ENCODE measurements at places on chromosomes 6 and 20.
A peak's percentile ranks its signal among the peaks of the same experiment; 100 is the strongest.

GRCh38 chr6:130674604-130675003 lies 152.6 kb upstream of the SMLR1 start:
- DNase-seq = no peak

- DNase-seq = no peak
Measured at GRCh38 chr6:56055081-56055704, 179.8 kb upstream of the BMP5 start.

GRCh38 chr20:59611286-59611685 lies 6.9 kb downstream of the PHACTR3 start:
- no peak for DNase-seq

DNA sequence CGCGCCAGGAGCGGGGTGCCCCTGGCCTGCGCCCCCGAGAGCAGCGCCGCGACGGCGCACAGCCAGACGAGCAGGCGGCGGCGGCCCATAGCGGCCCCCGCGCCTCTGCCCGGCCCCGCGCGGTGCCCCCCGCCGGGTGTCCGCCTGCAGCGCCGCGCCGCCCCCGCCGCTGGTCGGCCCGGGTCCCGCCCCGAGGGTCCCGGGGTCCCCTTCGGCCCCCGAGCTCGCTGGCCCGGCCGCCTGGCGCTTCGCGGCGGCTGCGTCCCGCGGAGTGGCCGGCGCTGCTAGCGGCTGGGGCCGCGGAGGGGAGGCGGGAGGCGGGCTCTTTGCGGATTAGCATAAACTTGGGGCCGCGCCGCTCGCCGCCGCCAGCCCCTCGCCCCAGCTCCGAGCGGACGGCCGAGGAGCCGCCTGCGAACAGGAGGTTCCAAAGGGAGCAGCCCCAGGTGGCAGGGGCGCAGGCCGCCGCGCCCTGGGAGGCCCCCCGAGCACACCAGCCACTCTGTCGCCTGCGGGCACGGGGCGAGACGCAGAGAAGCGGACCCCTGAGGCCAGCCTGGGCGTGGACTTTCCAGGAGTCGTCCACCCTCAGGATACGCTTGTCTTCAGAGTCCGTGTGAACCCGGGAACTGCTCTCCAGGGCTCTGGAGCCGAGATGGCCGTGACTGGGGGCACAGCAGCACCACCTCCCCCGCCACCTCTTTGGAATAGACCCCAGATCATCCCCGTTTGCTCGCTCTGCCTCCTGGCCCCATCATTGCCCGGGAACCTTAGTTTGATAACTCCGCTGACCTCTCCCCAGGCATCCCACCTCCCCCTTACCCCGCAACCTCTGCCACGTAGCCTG lies at the start of gene EMILIN3:
EMILIN3 (minus strand) TSS at position 273 of the 847 bp plus-strand sequence; CDS start at position 89, 184 bp downstream.
- no peak for DNase-seq

GRCh38 chr6:95578106-95578410 lies 723 bp downstream of the MANEA start:
- no peak for DNase-seq

DNA sequence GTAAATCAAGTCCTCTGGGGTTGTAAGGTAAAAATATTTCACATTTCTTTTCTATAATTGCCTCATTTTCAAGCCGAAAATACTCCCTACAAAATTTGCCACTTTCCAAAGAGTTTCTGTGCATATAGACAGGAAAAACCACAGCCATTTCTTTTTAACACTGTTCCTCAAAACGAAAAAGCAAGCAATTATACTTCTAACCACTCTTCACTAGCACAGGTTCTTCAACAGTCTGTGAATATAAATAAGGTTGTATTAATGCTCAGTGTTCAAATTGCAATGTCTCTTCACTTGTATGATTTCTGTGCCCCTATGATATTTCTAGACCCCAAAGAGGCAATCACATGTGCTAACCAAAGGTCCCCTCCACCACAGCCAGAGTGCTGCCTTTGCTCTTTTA lies 206.0 kb downstream of the SIM1 start:
- no peak for DNase-seq

DNA sequence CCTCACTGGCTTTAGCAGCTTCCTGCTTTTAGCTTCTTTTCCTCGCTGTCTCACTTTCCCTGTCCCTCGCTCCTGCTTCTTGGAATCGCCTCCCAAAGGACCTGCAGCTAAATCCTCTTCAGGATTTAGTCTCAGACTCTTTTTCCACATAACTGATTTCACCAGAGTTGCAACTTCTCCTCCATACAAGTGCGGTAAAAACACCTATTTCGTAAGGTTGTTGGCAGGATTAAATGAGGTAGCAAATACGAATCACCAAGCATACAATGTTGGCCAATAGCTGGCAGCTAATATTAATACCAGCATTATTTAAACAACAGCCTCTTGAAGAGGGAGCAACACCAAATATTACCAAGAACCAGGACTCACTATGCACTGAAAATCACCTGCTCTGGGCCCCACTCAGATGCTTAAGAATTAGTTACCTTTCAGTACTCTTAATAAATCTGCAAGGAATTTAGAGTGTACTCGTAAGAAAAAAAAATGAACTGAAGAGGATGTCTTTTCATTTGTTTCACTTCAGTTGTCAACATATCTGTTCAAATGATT lies 123.0 kb downstream of the DTNBP1 start:
- DNase-seq = no peak

GRCh38 chr6:49551866-49552129 lies 1.3 kb downstream of the C6orf141 start:
- no peak for DNase-seq

DNA sequence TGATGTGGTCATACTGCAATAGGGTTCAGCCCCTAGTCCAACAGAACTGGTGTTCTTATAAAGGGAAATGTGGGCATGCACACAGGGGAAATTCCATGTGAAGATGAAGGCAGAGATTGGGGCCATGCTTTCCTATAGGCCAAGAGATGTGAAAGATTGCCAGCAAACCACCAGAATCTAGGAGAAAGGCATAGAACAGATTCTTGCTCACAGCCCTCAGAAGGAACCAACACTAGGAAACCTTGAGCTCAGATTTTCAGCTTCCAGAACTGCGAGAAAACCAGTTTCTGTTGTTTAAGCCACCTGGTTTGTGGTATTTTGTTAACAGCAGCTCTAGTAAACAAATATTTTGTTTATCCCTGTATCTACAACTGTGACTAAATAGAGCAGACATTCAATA lies 197.6 kb upstream of the CITED2 start:
- no peak for DNase-seq

- DNase-seq = no peak
Measured at GRCh38 chr6:121848523-121849255, 413.2 kb downstream of the GJA1 start.

DNA sequence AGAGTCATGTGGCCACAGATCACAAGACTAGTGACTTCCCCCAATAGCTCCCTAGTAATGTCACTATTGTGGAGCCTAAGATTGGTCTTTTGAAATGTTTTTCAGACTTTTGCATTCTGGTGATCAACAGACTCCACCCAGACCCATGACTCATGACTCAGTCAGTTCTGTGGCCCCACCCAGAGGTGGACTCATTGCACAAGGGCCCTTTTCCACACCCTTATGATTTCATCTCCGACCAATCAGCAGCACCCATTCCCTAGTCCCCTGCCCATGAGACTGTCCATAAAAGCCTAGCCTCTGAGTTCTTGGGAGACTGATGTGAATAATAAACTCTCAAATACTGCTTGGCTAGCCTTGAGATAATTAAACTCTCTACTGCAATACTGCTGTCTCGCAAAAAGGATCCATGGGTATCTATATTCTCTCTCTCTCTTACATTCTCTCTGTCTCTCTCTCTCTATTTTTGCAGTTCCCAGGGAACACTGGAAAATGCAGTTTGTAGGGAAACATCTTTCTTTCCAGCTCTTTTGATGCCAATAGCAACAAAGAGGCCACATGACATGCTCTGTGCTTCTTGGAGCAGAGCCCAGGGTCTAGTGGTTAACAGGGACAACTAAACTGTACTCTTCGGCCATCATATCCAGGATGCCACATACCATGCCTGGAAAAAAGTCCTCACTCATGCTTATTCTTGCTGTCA lies 71.3 kb upstream of the IYD start:
- no peak for DNase-seq

GRCh38 chr6:28856620-28857005 lies 67.2 kb downstream of the TRIM27 start:
- no peak for DNase-seq

GRCh38 chr20:53897884-53898555 lies 172.4 kb downstream of the BCAS1 start:
- no peak for DNase-seq

DNA sequence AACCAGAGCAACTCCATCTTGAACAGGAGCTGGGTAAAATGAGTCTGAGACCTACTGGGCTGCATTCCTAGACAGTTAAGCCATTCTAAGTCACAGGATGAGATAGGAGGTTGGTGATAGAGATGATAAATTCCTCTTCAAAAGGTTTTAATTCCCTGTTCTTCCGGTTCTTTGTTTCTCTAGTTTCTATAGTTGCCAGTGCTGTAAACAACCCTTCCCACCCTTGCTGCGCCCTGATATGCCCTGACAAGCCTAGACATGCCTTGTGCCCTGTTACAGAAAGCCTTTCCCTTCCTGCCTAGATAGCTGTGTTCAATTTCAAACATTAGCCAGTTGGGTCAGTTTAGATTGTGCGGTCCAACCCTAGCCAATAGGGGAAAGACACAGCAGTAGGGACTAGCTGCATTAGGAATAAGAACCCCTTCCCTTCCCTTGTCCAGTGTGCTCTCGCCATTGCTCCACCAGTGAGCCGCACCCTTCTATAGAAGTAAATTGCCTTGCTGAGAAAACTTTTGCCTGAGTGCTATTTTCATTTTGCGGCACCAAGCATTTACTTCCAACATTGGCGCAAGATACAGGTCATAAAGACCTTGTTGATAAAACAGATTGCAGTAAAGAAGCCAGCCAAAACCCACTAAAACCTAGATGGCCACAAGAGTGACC lies 52.5 kb upstream of the CCN2 start:
- DNase-seq = no peak

- DNase-seq = peak; percentile 18
Measured at GRCh38 chr6:53718597-53719460, 53.3 kb upstream of the KLHL31 start.

- DNase-seq = no peak
Measured at GRCh38 chr6:11330413-11330760, 97.9 kb upstream of the NEDD9 start.

DNA sequence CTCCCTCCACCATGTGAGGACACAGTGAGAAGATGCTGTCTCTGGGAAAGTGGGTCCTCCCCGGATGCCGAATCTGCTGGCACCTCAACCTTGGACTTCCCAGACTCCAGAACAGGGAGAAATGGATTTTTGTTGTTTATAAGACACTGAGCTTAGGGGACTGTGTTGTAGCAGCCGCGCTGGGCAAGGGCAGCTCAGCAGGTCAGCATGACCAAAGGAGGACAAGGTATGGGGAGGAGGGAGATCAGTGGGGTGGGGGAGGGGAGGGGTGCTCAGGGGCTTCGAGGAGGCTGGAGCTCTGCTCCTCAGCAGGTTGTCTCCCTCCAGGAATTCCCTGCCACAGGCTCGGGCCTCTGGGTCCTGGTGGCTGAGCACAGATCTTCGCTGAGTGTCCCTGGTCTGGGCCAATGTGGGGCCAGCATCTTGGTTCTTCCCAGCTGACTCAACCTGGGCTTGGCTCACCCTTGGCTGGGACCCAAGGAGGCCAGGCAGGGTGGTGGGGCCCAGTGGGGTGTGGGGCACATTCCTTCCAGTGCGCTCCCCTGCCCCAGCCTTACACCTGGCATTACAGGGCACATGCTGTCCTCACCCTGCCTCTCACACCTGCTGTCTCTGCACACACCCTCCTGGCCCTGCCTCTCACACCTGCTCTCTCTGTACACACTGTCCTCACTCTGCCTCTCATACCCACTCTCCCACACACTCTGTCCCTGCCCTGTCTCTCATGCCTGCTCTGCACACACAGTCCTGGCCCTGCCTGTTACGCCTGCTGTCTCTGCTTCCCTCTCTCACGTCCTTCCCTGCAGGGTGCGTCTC lies 107.3 kb downstream of the SYCP2 start:
- DNase-seq = peak; percentile 97

- DNase-seq = no peak
Measured at GRCh38 chr6:148440877-148441453, 98.3 kb downstream of the SASH1 start.

DNA sequence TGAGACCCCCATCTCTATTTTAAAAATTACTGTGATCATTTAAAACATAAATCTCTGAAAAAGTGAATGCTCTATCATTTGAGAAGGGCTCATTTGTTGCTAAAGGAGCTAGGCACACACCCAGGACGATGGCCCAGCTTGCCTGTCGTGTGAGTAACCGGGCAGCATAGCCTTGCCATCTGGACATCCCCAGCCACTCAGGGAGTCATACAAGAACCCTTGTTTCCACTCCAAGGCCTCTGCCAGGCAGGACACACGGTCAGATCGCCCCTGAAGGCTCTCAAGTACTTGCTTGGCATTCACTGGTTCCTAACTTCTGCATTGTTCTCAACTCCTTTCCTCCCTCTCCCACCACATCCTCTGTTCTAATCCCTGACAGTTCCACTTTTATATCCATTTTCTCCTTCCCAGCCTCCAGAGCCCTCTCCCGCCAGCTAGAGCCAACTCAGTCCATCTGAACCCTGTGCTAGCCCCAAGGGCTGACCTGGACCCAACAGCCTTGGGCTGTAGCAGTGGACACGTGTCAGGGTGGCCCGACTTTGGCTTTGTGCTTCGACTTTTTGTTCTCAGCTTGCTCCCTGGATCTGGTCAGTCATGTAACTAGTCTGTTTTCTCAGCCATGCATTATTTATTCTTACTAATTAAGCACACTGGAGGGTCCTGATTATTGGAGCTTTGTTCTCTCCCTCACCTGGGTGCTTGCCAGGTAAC lies 15.7 kb upstream of the EZR start:
- no peak for DNase-seq

- DNase-seq = no peak
Measured at GRCh38 chr6:144820270-144820669, 535.1 kb downstream of the UTRN start.

DNA sequence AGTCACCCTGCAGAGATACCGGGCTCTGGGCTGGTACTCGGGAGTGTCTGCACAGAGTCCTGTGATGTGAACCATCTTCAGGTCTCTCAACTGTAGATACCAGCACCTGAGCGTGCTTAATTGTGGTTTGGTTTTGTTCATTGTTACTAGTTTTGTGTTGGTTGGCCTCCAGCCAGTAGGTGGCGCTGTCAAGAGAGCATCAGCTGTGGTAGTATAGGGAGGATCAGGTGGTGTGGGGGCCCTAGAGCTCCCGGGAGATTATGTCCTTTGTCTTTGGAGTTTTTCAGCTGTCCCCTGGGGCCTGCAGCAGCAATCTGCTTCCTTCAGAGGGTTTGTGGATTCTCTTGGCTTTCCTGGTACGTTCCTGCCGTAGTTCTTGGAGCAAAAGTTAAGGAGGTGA lies 67.9 kb downstream of the CDYL start:
- DNase-seq = no peak

- no peak for DNase-seq
Measured at GRCh38 chr6:39634646-39635341, 90.4 kb downstream of the KIF6 start.

DNA sequence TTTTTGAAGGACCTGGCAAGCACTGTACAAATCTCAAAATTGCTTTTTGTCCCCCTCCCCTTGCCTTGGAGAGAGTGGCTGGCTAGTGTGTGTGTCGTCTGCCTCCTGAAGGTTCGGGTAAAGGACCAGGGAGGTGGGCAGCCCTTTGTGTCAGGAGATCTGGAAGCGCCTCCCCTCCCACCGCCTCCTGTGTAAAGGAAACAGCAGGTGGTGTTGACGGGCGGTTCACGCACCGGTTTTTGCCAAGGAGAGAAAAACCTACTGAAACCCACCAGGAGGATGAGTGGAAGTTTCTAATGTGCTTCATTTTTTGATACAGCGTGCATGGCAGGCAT lies 1.2 kb downstream of the ENTPD6 start:
- DNase-seq = no peak

- DNase-seq = no peak
Measured at GRCh38 chr6:131948692-131949619, 2.2 kb downstream of the CCN2 start.

All from NCI-H187 treated with DMSO at 0.1 percent for 48 hours (cell line).